ENCODE measurements at places on chromosomes 12 and 14. TPM values are rescaled to one million over a fixed set of nuclear protein-coding genes. Genes with fewer than 3 reads are reported as not detected.

DNA sequence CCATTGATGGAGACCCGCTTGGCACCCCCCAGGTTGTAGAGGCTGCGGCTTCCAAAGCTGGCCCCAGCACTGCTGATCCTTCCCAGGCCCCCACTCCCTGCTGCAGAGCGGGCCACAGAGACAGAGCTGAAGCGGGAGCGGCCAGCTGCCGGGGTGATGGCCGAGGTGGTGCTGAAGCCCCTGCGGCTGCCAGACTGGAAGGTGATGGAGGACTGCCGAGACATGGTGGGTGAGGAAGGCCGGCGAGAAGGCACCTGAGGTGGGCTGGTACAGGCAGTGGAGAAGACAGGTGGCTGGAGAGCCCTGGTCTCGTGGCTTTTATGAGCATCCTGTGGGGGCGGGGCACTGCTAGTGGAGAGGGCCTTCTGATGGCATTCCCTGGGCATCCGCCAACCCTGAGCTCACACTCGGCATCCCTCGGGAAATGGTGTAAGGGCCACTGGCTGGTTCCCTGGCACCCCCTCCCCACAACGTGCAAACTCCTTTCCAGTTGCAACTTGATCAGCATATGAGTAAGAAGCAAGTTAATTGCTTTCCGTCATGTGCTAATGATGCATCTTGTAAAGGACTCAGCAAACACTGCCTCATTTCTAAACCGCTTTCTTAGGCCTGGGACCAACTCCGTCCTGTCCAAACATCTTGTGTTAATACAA, at the start of gene KRT75:
Gene KRT75 (minus strand): TSS at position 291 of the 653 bp plus-strand sequence. CDS start 67 bp downstream, at position 224.
- no peak for DNase-seq

DNA sequence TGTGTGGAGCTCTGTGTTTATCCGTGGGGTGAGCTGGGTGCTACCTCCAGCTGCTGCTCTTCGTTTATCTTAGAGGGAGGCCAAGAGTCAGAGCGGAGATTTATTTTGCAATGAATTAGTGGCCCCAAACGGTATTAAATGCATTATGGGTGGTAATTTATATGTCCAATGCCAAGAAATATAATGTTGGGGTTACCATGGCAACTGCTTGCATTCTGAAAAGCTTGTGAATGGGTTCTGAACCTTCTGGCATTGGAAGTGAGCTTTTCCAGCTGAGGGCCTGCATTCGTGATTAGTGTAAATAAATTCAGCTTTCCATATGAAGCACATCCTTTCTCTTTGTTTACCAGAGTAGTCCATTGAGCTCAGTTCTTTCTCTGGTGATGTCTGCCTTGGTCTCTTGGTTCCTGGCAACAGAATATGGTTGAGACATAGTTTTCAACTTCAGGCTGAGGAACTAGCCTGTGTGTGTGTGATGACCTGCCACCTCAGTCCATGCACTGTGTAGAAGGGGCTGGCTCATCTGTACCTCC, 51.8 kb downstream of the TRAF3 start:
- DNase-seq, result no peak

GRCh38 chr12:89884416-89884898, 175.8 kb upstream of the ATP2B1 start:
- no peak for DNase-seq

GRCh38 chr12:59131462-59131861, 211.2 kb upstream of the LRIG3 start:
- no peak for DNase-seq

GRCh38 chr14:73785834-73786635, 65.6 kb upstream of the PTGR2 start:
- peak; percentile 89 for DNase-seq

DNA sequence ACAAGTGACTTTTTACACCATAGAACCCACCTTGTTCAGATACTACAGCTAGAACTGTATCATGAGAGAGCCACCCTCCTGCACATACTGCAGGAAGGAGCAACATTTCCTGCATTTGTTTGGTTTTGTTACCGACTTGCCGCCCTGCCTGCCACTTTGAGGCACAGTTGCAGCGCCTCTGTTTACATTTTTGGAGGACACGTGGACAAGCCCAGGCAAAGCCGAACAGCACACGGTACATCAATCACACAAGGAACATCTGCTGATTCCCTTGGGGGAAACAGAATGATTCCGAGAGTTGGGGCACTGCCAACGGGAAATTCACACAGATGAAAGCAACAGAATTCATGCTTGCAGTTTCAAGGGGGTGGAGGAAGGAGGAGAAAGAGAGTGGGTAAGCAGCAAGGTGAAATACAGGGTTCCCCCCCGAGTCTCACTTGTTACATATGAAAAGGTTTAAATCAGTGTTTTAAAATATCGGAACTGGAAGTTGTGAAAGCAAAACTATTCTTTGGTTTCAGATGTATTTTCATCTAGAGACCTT, 110.7 kb downstream of the BTG1 start:
- DNase-seq, result no peak

DNA sequence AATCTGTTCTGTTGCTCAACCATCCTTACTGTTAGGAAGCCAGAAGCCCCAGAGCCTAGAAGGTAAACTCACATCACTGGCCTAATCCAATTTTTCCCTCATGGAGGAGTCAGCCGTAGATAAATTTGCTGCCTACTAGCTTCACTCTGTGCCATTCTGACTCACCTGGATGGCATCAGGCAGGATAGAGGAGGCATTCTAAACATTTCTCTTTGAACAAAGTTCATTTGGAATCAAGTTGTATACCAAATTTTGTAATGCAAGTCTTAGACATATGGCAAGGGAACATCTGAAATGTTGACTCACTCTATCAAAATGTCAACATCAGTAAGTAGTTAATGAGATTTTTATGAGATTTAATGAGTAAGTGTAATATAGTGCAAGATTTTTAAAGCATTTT, 13.6 kb upstream of the TBC1D30 start:
- DNase-seq, result no peak

Gene CHGA
- total RNA-seq, result not detected

Gene KRT83
- not detected for total RNA-seq

Gene TBX5
- total RNA-seq, result 55.8 TPM

Gene SDR9C7
- total RNA-seq, result not detected

Measured in Right ventricle myocardium inferior (tissue), 1 donor.